ENCODE measurements at places on chromosomes 3 and 15.

DNA sequence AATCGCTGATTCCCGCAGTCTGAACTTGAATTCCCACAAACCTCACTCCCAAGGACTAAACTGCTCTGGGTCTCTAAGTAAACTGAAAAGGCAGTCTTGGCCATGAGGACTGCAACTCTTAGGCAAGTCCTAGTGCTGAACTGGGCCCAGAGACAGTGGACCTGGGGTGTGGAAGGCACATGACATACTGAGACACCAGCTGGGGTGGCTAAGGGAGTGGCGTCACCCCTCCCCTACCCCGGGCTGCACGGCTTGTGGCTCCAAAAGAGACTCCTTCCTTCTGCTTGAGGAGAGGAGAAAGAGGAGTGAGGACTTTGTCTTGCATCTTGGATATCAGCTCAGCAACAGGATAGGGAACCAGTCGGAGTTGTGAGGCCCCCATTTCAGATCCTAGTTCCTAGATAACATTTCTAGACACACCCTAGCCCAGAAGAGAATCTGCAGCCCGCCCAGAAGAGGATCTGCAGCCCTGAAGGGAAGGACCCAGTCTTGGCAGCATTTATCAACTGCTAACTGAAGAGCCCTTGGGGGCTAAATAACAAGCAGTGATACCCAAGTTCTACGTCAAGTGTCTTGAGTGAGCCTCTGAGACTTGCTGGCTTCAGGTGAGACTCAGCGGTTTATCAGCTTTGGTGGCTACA is 110.7 kb upstream of the C3orf80 start:
- DNase-seq, result no peak

DNA sequence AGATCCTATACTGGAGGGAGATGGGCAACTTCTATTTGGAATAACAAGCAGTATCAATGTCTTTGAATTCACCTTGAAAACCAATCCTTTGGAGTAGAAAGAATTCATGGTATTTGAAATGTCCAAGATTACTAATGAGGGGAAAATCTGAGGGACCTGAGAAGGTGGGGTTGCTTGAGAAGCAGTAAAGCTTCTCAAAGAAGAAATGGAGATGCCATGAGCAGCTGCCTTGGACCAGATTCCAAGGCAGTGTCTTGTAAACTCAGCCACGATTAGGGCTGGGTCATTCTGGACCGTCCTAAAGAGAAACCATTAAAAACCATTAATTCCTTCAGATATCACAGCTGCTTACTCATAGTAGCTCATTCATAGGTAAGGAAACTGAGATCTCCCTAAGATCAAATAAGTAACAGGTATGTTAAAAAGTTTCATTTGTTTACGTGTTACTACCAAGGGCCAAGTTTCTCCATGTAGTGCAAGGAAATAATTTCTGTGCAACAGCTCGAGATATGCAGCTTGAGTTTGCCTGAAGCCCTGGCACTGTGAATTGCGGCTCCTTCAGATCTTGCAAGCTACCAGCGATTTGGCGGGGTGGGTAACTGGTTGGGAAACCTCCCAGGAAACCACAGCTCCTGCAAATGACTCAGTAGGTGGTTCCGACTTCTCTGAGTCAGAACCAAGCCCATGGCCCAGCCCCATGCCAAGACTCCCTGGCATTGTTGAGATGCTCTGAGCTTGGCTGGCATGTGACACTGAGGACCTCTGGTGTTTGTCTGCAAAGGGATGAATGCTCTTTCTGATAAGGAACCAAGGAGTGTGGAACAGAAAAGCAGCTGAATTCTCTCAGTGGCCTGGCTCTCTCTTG is 296.8 kb downstream of the RORA start:
- no peak for DNase-seq

DNA sequence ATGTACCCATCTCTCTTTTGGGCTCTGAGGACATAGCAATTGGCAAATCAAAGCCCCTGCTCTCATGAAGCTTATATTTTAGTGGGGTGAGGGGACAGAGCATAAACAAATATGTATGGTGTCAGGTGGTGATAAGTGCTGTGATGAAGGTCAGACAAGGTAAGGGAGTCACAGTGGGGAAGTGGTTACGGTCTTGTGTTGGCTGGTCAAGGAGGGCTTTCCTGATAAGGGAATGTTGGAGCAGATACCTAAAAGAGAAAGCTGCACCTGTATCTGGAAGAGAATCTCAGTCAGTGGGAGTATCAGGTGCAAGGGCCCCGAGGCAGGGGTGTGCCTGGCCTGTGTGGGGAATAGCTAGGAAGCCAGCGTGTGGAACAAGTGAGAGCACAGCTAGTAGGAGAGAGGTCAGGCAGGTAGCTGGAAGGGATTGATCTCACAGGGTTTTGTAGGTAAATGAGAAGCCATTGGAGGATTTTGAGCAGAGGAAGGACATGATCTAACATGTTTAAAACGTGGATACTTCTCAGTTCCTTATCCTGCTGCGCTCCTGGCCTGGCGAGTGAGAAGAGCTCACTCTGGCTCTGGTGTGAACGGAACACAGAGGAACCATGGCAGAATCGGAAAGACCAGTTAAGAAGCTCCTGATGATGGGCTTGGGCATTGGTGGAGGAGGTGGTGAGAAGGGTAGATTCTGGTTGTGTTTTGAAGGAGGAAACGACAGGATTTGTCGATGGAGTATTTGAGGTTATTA is 35.5 kb downstream of the MRAS start:
- DNase-seq, result no peak

GRCh38 chr3:23314981-23315762 is 112.0 kb downstream of the UBE2E2 start:
- no peak for DNase-seq

DNA sequence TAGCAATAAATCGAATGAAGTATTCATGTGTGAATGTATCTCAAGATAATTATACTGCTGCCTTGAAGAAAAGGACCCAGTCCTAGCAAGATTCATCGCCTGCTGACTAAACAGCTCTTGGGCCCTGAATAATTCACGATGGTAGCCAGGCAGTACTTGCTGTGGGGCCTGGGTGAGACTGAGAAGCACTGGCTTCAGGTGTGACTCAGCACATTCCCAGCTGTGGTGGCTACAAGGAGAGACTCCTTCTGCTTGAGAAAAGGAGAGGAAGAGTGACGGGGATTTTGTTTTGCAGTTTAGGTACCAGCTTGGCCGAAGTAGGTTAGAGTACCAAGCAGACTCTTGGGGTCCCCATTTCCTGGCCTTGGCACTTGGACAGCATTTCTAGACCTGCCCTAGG is 47.6 kb upstream of the CD200R1L start:
- no peak for DNase-seq

DNA sequence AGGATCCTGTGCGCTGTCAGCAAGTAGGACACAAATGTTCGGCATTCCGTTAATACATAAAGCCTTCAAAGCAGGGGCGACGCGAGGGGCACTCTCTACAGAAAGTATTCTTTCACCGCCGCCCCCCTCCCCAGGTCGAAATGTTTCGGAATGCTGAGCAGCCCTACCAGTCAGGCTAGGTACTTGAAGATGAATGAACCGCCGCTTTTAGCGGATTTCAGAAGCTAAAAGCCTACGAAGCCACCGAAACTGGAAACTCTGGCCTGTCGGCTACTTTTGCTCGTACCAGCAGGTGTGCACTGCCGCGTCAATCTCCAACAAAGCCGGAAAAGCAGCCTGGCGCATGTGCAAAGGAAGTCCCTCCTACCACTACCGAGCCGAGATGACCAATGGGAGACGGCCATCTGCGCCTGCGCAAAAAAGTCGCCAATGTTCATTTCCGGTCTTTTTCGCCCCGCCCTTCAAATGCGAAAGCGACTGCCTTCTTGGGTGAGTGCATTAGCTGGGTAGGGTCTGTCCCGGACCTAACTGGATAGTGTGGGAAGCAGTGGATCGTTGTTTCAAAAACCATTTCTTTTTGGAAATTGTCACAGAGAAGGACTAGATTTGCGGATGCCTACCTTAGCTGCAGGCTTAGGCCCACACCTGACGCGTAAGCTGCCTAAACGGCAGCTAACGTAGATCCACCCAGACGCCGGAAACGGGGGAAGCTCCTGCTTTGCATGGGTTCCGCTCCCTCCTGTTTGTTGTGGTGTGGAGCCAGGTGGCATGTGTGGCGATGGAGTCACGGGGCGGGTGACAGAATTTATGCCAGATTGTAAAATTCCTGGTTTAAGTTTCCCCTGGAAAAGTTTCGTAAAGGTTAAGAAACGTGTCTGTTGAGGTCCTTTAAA is at the start of gene WDR5B:
WDR5B (minus strand) TSS at position 301 of the 893 bp plus-strand sequence. CDS start 534 bp downstream, outside the sequence.
- DNase-seq, result peak; percentile 98

DNA sequence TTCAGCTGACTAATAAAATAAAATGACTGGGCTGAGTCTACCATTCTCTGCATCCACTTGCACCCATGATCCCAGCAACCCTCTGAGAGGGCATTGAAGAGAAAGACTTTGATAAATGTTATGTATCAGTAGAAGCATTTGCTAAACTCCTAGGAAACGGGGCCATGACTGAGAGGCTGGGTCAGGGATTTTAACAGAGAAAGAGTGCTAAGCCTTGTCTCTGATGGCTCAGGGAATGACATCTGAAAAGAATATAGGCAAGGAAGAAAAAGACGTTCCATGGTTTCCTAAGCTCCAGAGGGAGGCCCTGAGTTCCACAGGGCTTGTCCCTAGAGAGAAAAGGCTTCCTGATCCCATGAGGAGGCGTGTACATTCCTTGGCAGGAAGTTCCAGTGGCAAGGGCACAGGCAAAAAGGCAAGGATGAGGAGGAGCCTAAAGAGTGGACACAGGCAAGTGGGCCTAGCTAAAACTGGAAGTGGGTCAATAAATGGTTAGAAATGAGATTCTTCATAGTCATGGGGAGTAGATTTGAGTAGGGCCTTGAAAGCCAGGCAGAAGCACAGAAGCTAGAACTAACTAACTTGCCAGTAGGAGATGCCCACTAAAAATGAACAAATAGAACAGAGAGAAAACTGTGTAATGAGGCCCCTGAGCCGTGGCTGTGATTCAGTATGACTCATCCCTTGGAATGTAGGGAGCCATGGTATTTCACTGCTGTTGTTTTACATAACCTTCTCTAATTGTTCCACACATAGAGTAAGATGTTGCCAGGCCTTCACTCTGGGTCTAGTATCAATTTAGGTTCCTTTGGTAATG is 44.9 kb upstream of the MANF start:
- DNase-seq, result no peak

GRCh38 chr3:38536671-38537070 is 40.5 kb downstream of the EXOG start:
- no peak for DNase-seq

DNA sequence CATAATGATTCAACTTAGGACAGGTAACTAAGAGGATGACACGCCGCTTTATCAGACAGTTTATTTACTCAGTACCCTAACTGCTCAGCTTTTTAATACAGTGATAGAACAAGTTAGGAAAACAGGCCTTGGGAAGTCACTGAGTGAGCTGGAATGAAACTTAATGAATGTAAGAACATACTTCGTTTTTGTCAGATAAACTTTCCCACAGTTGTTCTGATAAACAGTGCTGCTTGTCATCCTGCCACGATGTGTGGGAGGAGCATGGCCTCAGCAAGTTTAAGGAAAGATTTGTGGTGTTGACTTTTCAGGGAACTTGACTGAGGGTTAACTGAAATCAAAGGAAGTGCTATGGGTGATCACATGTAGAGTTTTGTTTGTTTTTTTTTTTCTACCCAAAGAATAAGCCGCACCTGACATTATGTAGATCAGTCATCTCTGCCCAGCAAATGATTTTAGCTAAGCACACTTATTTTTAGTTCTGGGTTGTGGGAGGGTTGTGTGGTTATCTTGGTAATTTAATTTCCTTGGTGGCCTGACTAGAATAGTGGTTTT is 5.6 kb upstream of the P2RY14 start:
- no peak for DNase-seq

DNA sequence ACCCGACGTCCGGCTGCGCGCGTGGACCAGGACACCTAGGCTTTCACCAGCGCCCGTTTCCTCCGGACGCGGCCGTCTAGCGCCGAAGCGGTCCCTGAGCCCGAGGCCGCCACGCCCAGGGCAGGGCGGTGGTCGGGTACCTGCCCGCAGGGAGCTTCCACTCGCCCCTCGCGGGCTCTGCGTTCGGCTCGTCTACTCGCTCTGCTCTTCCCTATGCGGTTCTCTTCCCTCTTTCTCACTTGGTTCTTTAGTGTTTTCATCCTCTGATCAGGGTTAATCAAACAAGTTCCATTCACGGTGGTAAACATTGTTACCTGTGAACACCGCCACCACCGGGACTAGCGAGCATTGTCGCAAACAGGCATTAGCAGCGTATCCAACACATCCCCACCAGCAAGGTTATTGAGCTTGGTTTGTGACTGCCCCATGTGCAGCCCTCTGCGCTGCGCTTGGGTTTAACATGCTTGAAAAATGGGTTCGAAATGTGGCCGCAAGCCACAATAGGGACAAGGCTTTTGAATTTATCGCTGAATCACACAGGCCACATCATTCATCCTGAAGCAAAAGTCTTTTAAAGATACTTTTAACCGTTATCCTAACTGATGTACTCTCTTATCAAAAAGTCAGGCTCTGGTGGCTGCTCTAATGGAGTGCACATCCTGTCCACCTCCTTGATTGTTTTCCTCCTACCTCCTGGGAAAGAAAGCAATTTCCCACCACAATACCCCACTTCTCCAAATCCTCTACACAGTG is 843 bp upstream of the CD47 start:
- DNase-seq, result no peak

Measured in left hindlimb (tissue), 1 donor.